SK-N-DZ (cell line): ENCODE measurements at places on chromosomes 1 and 21.

DNA sequence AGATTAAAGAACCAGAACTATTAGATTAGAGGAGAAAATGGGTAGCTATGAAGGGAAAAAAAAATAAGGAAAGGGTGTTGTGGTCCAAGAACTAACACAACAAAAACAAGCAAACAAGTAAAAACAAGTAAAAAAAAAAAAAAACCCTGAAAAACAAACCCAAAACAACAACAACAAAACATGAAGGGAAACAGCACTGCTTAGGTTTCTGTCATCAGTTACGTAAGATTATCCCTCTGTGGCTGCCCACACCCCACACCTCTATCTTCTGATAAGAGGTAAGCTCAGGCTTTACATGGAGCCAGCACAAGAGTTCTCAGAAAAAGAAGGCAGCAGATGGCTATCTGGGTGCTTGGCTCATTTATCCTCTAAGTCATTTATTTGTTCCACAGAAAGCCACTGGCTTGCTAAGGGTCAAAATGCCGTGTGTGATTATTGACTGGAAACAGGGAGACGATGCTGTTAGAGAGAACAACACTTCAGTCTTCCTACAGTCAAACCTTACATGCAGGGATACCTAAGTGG, 57.5 kb downstream of the KIAA0319L start:
- peak; percentile 70 for DNase-seq

DNA sequence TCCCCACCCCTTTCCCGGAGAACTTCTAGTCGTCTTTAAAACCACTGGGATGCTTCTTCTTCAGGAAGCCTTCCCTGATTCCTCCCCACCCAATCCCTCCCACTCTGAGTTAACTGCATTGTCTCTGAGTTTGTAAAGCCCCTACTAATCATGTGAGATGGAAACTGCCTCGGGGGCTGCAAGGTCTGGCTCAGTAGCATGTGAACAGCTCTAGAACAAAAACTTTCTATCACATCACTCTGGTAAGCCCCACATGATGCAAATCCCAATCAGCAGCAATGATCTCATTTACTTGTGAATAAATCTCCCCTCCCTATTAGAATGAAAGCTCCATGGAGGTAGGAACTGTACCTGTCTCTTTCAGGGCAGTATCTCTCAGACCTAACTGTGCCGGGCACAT, 141.0 kb upstream of the JUN start:
- DNase-seq = no peak

- no peak for DNase-seq
Observed at GRCh38 chr1:160640359-160641123, 6.3 kb downstream of the SLAMF1 start.

DNA sequence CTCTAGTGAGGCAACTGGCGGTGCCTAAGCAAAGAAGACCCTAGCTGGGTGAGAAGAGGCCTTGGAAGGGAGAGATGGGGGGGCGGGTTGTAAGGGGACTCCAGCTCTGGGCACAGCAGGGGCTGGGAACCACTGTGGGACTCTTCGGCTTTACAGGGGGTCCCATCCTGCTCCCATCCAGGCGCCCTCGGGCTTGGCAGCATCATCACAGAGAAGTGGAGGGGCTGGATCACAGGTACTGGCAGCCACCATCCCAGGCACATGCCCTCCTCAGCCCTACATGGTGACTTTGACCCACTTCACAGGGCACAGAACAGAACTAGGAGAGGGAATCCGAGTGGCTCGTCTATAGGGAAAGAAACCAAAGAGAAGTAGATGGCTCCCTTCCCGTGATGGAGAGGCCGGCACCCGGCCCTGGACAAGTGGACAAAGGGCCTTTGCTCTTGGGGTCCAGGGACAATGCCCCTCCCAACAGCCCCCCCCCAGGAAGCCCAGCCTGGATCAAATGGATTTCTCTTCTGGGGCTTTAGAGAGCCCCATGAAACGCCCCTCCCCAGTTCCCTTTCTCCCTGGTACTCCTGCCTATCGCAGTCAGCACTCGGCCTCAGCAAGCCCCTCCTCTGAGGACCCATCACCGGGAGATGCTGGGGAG, 54.0 kb upstream of the ECE1 start:
- no peak for DNase-seq

DNA sequence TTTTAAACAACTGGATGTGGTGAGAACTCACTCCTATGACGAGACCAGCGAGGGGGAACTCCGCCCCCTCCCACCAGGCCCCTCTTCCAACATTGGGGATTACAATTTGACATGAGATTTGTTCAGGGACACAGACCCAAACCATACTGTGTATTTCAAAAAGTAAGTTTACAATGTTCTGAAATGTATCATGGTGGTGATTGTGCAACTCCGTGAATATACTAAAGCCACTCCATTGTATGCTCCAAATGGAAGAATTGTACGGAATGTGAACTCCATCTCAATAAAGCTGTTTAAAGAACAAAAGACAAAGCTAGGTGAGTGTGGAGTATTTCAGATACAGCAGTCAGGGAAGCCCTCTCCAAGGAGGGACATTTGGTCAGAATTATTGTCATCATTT, 432.1 kb upstream of the VAMP3 start:
- DNase-seq = no peak

GRCh38 chr1:198496216-198497143, 44.0 kb downstream of the ATP6V1G3 start:
- no peak for DNase-seq

DNA sequence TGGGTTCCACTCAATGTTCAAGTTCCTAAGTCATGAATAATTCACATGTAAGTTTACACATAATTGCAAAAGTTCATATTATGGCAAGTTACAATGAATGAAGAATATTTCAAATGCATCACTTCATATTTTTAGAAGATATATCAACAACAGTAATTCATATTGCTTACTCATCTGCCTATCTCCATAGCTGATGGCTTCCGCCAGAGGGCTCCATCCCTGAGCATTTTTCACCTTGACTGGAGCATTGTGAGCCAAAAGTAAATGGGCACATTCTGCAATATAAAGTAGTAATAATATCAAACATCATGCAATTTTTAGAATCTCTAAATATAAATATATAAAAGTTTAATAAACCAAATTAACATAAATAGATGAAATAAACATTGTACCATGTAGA, 29.8 kb downstream of the ANKRD13C start:
- DNase-seq = no peak

DNA sequence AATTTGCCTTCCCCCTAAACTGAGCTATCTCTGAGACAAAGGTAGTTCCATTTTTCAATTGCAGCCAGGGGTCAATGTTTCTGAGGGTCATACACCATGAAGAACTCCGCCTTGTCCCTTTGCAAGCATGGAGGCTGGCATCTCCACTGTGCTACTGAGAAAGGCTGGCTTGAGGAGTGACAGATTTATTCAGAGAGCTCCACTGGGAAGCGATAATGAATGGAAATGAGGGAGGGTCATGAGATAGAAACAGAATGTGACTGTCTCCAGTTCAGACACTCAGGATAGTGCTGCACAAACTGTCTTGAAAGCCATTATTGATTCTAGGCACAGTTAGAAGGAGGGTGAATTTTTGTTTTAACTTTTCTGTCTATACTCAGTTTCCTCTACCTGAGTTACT, 197.5 kb downstream of the ZNF326 start:
- DNase-seq = no peak

- DNase-seq = no peak
Observed at GRCh38 chr1:3240524-3241235, 171.7 kb downstream of the PRDM16 start.

DNA sequence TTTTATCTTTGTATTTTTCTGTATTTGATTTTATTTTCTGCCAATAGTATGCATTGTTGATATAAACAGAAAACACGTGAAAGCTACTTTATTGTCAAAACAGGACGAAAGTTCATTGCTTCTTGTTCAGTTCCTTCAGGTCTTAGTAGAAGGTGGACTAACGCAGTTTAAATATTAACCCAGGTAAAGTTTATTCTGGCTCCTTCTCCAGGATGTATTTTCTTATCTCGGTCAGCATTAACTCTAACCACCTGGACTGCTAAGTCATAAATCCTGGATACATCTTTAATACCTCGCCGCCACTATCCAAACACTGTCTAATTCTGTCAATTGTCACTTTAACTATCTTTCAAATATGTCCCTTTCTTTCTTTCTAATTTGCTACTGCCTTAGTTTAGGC, 5.7 kb upstream of the SOAT1 start:
- DNase-seq = no peak

- no peak for DNase-seq
Observed at GRCh38 chr1:150164224-150164623, 14.5 kb downstream of the PLEKHO1 start.

DNA sequence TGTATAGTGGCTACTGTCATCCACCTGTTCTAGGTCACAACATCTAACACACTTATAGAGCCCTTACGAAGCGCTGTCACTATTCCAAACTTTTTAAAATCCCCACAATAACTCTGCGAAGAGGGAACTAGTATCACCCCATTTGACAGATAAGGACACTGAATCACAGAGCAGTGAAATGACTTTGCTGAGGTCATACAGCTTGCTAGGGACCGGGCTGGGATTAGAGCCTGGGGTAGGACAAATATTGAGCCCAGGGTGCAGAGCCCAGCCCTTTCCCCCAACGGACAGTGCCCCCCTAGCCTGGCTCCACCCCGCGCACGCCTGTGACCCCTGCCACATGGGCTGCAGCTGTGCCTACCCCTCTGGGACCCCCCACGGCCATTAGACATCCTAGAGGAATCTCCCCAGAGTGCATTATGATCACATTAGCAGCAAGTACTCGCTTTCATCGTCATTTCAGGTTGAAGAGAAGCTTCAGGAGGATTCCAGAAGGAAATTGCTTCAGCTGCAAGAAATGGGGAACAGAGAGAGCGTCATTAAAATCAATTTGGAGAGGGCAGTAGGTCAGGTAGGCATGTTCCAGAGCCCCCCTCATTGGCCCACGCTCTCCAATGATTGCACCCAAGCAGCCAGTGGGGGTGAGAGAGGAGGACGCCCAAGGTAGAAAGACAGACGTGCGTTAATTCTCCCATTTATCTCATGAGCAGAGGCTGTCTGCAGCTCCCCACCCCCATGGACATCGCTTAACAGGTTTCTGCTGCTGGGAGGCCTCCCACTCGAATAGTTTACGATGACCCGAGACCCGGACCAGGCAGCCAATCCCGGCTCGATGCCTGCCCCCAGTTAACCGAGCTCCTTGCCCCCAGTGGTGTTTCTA, 77.2 kb downstream of the FHAD1 start:
- DNase-seq = no peak

DNA sequence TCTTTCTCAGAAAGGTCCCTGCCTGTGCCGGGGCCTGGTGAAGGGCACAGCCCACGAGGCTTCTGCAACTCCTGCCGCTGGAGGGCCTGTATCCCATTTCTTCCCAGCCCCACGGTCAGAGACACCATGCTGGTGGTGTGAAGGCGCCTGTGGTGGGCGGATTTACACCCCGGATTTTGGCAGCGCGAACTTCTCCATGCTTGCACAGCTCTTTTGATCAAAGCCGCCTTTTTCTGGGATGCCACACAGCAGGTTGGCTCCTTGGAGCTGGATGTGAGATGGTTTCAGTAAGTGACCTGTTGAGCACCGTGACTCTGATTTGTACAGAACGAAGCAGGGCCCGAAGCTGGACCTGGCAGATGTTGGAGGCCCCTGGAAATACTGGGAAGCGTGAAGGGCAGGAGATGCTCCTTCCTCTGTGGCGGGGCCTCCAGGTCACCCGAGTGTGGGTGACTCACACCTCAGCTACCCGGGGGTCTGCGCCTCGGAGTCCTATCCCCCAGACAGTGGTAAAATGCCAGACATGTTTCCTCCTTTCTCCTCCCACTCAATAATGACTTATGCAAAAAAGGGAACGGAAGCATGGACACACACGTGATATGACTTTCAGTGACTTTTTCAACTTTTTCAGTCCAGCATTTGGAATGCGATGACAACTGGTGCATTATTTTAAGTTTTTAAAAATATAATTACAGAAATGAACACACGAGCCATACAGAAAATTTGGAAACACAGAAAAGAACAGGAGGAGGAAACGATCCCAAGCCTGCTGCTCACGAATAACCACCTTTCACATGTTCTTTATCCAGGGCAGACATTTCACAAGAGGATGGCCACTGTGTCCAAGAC, 9.0 kb downstream of the UMODL1 start:
- DNase-seq = no peak

DNA sequence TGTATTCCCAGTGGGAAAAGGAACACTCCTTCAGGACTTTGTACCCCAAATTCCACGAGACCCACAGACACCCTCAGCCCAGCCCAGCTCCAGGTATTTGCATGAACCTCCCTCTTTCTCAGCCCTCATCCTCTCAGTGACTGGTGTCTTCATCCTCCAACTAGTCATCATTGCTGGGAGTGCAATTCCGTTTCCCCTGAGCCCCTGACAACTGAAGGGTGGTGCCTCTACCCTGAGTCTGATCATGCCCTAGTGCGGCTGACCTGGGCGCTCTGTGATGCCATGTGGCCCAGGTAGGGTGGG, 3.8 kb upstream of the ZNF692 start:
- DNase-seq = no peak

GRCh38 chr1:36638268-36638667, 155.6 kb upstream of the CSF3R start:
- DNase-seq = no peak

DNA sequence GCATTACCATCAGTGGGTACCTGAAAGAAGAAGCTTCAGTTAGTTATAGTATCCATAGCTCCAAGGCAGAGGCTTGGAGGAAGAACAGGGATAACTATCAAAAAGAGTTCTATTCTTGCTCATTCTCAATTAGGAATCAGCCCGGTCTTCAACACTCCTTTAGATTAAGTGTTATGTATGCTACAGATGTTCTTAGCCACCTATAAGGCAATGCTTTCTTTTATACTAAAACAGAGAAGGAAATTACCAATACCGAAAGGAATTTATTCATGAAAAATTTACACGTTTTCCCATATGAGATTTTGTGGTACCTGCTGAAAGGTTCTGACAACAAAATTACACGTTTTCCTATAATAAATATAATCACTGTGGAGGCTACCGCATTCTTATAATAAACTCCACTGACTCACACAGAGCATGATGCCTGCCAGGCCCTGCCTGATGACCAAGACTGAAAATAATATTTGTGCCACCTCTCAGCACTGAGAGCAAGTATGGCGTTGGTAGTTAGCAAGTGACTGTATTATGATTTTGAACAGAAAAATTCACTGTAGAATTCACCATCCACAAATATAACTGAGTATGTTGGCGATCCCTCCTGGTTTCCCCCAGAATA, 58.3 kb downstream of the APP start:
- no peak for DNase-seq

DNA sequence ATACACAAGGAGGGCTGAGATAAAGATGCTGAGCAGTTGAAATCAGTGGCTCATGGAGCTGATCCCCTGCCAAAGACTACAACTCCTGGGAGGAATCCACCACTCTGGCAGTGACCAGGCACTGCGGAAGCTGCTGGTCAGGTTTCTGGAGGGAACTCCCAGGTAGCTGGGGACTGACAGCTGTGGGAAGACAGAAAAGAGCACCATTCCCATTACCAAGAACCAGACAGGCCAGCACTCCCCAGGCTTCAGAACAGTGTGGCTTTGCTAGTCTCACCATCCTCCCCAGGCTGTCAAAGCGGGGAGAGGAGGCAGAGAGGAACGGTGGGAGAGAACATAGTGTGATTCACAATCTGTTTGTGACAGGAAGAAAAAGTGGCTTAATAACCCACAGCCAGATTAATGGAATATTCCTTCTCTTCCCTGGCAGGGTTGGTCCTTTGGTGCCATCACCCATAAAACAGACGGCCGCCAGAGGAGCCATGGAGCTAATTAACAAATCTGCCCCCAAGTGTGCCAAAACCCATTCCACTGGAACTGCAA, 92.1 kb downstream of the MAB21L3 start:
- DNase-seq = no peak

GRCh38 chr1:89995598-89996449, 914 bp downstream of the ZNF326 start:
- DNase-seq = no peak
